Upper lobe of right lung (tissue), 1 donor: ENCODE measurements at places on chromosomes 11 and 22. TPM values are rescaled to one million over a fixed set of nuclear protein-coding genes. Genes with fewer than 3 reads are reported as not detected.
A peak's percentile ranks its signal among the peaks of the same experiment; 100 is the strongest.

DNA sequence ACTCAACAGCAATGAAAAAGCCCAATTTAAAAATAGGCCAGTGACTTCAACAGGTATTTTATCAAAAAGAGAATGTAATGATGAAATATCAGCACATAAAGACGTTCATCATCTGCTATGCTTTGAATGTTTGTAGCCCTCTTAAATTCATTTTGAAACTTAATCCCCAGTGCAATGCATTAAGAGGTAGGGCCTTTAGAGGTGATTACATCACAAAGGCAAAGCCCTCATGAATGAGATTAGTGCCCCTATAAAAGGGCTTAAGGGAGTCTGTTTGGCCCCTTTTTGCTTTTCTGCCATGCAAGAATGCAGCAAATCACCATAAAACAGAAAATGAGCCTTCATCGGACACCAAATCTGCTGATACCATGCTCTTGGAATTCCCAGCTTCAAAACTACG is 637.0 kb downstream of the DLG2 start:
- no peaks in the 10 kb centered on the region for H3K4me1 ChIP-seq
- no peak overlapping the region for H3K4me3 ChIP-seq
- DNase-seq = no peak

- H3K36me3 ChIP-seq = no peaks in the 10 kb centered on the region
- H3K27me3 ChIP-seq = no peaks in the 10 kb centered on the region
- H3K27ac ChIP-seq = no peak overlapping the region
- no peaks in the 10 kb centered on the region for H3K4me1 ChIP-seq
Measured at GRCh38 chr11:116460156-116460920, 312.4 kb downstream of the BUD13 start.

DNA sequence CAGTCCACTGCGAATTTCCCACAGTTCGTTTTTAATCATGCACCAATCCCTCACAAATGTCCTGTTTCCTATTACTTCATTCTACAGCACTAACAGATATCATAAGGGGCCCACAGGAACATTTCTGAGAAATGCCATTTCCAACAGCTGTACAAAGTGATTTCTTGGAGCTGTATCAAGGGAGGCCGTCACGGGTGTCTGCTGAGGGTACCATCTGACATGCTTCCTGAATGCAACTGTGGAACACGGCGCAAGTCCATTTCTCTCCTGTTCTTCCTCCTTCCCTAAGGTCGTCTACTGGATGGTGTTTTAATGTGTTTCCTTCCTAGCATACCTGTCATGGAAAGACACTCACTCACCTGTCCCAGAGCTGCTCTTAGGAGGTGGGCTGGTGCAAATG is 320.7 kb downstream of the LARGE1 start:
- no peaks in the 10 kb centered on the region for H3K36me3 ChIP-seq
- H3K4me3 ChIP-seq = no peak overlapping the region
- DNase-seq = no peak
- no peak overlapping the region for H3K27ac ChIP-seq
- no peaks in the 10 kb centered on the region for H3K27me3 ChIP-seq
- no peaks in the 10 kb centered on the region for H3K4me1 ChIP-seq

DNA sequence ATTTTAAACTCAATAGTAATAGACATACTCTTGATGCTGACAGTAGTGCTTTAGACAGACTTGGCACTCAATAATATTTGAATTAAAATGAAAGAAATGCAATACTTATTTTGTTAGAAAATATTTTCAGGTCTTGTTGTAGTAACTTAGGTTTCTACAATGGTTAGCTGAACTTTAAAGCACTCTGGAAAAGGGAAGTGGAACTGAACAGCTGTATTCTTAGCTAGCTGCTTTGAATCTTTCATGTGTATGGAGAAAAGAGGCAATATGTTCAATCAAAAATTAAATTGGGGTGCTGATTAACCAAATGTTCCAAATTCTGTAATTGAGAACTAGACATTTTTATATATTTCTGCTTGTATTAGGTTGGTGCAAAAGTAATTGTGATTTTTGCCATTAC is 517.9 kb upstream of the RAG2 start:
- no peak overlapping the region for H3K27ac ChIP-seq
- no peaks in the 10 kb centered on the region for H3K4me1 ChIP-seq
- no peak for DNase-seq
- no peak overlapping the region for H3K4me3 ChIP-seq

- H3K4me3 ChIP-seq = no peak overlapping the region
- no peaks in the 10 kb centered on the region for H3K27me3 ChIP-seq
- DNase-seq = no peak
- H3K27ac ChIP-seq = no peak overlapping the region
- H3K4me1 ChIP-seq = no peaks in the 10 kb centered on the region
- no peaks in the 10 kb centered on the region for H3K36me3 ChIP-seq
Measured at GRCh38 chr11:113562981-113563461, 87.8 kb upstream of the DRD2 start.

- H3K4me3 ChIP-seq = no peak overlapping the region
- H3K4me1 ChIP-seq = peaks cover 43% of the 10 kb centered on the region
- DNase-seq = no peak
Measured at GRCh38 chr22:40535642-40536041, 100.9 kb downstream of the MRTFA start.

DNA sequence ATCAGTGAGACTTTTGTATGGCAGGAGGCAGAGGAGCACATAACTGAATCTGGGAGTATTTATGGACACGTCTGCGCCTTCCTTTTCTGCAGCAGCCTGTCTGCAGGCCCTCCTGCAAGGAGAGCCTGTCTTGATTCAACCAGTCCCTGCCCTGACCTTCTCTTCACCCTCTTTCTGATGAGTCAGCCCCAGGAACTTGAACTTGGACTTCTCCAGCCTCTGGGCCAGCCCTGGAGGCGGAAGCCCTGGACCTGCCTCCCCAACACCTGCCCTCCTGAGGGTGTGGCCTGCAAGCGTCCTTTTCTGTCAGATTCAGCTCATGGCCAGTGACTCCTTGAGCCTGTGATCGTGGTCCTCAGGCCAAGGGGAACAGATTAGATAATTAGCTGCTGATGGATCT is 20.0 kb downstream of the DAGLA start:
- no peak overlapping the region for H3K4me3 ChIP-seq
- H3K36me3 ChIP-seq = no peaks in the 10 kb centered on the region
- DNase-seq = peak; percentile 76
- peak overlapping the region; percentile 24 for H3K27ac ChIP-seq

Gene TYMP
- 122 TPM for total RNA-seq

Gene C11orf52
- 9.8 TPM for total RNA-seq

Gene F2
- not detected for total RNA-seq

Gene CD44
- total RNA-seq = 548 TPM

Gene SCGB1A1
- total RNA-seq = 5.4 TPM
